Common myeloid progenitor, CD34-positive (primary cell): ENCODE measurements at places on chromosomes 12 and 14.

DNA sequence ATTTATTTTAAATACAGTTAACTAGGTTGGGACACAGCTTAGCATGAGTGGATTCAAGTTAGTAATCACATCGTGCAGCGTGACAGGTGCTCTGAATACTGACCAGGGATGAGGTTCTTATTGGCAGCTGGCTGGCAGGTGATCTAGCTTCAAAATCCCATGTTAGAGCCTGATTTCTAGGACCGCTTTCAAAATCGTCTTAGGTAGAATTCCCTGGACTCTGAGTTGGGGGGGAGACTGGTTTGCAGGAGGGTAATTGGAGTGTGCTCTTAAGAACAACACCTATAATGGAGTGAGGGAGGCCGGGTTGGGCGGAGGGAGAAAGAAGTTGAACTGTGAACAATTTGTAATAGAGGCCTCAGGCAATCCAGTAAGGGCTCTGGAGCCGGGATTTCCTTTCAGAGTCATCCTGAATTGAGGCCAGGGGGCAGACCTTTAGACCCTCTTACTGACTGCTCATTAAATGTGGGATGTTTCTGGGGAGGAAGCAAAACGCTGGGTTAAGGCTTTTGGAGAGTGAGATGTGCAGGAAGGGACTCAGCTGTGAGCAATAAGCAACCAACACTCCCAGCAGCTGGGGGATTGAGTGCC, 874 bp upstream of the YARS2 start:
- H3K27me3 ChIP-seq: no peaks in the 10 kb centered on the region
- H3K36me3 ChIP-seq: peaks cover 9% of the 10 kb centered on the region
- H3K4me3 ChIP-seq: peak overlapping the region; percentile 98

- no peaks in the 10 kb centered on the region for H3K27me3 ChIP-seq
- DNase-seq: no peak
- H3K27ac ChIP-seq: no peak overlapping the region
Measured at GRCh38 chr14:92980866-92981265, 57.9 kb downstream of the CHGA start.

DNA sequence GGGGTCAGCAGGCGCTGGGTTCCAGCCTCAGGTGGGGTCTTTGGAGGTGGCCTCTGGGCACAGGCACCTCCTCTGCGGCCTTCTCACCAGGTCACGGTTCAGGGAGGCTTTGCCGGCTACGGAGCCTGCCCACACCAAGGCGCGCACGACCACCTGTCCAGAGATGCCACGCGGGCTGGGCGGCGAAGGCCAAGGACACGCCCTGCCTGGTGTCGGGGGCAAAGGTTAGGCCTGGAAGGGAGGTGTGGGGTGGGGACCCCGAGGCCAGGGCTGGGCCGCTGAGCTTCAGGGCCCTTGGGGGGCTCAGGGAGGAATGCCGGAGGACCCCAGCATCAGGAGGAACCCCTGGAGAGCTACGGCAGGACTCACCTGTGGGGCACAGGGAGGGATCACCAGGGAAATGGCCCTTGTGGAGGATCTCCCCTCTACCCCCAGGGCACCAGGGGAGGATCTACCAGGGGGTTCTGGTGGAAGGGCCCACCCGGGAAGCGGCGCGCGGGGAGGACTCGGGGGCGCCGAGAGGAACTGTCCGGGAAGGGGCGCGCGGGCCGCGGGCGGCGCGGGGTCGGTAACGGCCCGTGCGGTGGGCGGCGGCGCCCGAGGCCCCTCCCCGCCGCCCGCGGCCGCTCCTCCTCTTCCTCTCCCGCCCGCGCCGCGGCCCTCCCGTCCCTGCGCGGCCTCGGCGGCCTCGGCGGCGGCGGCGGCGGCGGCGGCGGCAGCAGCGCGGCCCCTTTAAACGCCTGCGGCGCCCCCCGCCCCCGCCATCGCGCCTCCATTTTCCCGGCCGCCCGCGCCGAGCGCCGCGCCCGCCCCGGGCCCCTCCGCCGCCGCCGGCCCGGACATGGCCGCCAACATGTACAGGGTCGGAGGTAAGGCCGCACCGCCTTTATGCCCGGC, at the start of gene MTA1:
Gene MTA1 (plus strand): TSS at position 633 of the 897 bp plus-strand sequence. CDS start 209 bp downstream, at position 842.
- no peaks in the 10 kb centered on the region for H3K27me3 ChIP-seq
- H3K4me1 ChIP-seq: peaks cover 41% of the 10 kb centered on the region
- H3K36me3 ChIP-seq: no peaks in the 10 kb centered on the region
- DNase-seq: no peak

GRCh38 chr12:62703011-62703380, 232.0 kb downstream of the PPM1H start:
- peaks cover 24% of the 10 kb centered on the region for H3K4me1 ChIP-seq
- H3K27ac ChIP-seq: no peak overlapping the region
- no peak overlapping the region for H3K4me3 ChIP-seq
- H3K36me3 ChIP-seq: peaks cover 3% of the 10 kb centered on the region
- no peaks in the 10 kb centered on the region for H3K27me3 ChIP-seq

DNA sequence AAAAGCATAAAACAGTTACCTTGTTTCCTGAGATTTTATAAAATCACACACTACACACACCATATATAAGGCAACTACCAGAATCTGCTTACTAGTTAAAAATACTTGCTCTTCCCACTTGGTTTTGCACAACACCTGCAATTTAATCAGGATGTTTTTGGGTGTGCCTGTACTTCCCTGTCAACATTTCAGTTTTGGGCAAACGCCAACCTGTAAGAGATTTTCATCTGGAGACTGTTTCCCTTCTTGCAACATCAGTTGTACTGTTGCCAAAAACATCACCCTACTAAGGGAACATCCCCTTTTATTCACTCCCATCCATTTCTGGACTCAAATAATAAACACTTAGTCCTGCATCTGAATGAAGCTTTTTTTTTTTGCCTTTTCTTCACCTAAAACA, 172.3 kb downstream of the DUSP6 start:
- H3K27me3 ChIP-seq: no peaks in the 10 kb centered on the region
- no peak overlapping the region for H3K27ac ChIP-seq
- no peaks in the 10 kb centered on the region for H3K36me3 ChIP-seq
- peak; percentile 85 for DNase-seq
